Posterior cingulate gyrus (tissue), 11 donors: ENCODE measurements at places on chromosomes 16 and 17.

DNA sequence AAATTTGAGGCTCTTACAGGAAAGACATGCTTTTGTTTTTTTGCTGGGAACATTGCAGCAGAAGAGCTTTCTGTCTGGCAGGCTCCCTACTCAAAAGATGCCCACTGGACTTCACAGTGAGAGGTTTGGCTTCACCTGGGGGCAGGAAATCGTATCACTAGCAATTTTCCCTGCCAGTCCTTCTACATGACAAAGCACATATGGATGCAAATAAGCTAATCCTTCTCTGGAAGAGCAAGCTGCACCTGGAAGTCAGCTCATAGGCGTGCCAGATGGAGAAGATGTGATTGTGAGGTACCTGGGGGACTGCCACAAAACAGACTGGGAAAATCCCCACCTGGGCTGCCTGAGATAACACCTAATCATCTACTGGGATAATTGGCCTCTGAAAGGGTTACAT lies 195.0 kb upstream of the CPHXL start:
- no peak for DNase-seq

GRCh38 chr16:15460601-15461000 lies 26.2 kb downstream of the BMERB1 start:
- DNase-seq: no peak

DNA sequence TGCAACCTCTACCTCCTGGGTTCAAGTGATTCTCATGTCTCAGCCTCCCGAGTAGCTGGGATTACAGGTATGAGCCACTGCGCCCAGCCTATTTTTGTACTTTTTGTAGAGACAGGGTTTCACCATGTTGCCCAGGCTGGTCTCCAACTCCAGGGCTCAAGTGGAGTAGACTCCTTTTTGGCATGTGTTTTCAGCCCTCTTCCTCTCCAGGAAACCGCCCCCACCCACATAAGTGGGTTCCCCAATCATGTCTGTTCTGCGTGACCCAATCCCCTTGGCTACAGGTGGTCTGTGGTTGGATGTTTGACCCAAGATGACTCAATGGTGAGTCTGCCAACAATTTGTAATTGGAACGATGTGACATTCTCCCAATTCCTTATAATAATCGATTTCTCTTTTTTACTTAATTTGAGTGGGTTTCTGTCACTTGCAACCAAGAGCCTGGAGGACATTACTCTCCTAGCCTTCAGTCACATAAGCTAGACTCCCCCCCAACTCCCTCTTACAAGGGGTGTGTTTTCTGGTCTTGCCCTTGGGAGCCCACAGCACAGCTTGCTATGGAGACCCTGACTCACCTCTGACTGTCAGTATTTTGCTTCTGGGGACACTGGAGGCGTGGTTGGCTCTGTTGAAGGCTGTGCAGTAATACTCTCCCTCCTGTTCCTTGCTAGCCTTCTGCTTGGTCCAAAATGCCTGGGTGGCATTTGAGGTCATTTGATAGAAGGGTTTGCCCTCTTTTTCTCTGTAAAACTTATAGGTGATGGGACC lies 34.9 kb downstream of the PECAM1 start:
- DNase-seq: no peak

DNA sequence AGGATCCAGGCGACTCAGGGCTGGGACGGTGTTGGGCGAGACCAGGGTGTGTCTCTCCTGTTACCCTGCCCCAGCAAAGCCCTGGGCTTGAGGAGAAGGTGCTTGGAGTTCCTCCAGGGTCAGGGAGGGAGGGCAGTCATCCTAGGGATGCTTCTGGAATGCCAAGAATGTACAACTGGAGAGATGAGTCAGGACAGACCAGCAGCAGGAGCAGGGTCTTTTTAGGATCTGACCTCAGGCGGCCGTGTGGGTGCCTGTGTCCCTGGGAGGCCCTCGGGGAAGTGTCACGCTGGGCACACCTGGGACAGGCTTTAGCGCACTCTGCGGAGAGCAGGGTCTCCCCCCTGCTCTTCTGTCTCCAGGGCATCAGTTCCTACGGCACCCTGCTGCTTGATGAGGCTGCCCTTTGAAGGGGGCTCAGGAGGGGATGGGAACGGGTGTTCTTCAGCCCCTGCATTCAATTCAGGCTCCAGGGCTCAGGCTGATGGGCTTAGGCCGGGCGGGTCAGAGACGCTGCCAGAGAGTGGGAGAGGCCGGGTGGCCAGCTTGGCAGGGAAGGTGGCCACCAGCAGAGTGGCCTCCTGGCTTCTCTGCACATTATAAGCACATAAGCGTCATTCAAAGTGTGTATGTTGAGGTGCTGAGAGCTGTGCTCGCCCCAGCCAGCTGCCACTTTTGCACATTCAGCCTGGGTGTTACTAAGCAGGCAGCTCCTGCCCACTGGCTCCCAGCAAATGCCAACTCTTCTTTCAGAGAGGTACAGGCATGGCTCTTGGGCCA lies 8.4 kb upstream of the MTSS2 start:
- no peak for DNase-seq

GRCh38 chr17:83173914-83174361 lies 94.5 kb downstream of the METRNL start:
- DNase-seq: peak; percentile 49

- peak; percentile 82 for DNase-seq
These were observed 13.7 kb downstream of the CANT1 start for GRCh38 chr17:78995761-78996451.

DNA sequence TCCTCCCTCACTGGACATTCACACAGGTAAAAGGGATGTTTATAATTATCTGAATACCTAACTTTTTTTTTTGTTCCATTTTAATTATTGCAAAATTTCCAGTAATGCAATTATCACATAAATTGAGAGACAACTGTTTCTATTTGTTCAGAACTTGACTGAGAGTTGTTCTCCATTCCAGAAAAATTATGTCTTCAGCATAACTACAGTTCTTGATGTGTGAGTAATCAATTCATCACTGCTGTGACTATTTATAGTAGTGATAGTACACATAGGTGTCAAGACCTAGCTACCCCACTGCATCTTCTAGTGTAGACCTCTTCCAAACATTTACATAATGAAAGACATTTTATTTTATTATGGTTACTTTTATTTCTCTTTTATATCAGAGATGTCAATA lies 5.8 kb upstream of the TNRC6A start:
- no peak for DNase-seq

DNA sequence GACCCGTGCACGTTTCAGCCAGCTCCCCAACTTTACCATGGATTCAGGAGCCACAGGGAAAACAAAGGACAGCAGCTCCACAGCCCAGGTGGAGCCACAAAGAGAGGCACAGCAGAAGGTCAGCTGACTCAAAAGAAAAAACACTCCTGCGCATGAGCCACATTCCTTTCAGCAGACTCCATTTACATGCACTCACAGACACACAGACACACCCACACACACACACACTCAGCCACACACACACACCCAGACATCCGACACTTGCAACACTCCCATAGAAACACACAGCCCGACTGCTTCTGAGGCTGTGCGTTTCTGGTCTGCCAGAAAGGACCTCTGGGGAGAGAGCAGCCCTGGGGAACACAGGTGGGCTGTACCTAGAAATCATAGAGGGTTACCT lies 2335.5 kb downstream of the TP53TG3F start:
- no peak for DNase-seq

DNA sequence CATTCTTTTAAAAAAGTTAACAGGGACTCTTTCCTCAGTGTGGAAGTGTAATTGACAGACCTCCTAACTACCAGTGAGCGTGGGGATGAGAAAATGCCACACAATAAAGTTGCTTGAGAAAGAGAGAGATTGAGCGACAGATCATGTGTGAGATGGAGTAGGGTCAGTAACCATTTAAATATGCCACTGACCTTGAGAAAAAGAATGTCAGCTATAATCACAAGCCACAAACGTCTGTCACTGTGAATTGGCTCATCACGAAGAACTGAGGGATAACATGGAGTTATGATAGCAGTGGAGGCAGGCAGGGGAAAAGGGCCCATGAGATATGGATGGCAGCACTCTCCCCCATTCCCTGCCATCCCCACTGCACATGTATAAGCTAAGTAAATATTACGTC lies 253.9 kb downstream of the SLC39A11 start:
- DNase-seq: no peak

- DNase-seq: no peak
These were observed 56.3 kb upstream of the IL34 start for GRCh38 chr16:70589998-70590471.

- DNase-seq: no peak
These were observed 115.7 kb downstream of the MRM1 start for GRCh38 chr17:36717088-36717487.

DNA sequence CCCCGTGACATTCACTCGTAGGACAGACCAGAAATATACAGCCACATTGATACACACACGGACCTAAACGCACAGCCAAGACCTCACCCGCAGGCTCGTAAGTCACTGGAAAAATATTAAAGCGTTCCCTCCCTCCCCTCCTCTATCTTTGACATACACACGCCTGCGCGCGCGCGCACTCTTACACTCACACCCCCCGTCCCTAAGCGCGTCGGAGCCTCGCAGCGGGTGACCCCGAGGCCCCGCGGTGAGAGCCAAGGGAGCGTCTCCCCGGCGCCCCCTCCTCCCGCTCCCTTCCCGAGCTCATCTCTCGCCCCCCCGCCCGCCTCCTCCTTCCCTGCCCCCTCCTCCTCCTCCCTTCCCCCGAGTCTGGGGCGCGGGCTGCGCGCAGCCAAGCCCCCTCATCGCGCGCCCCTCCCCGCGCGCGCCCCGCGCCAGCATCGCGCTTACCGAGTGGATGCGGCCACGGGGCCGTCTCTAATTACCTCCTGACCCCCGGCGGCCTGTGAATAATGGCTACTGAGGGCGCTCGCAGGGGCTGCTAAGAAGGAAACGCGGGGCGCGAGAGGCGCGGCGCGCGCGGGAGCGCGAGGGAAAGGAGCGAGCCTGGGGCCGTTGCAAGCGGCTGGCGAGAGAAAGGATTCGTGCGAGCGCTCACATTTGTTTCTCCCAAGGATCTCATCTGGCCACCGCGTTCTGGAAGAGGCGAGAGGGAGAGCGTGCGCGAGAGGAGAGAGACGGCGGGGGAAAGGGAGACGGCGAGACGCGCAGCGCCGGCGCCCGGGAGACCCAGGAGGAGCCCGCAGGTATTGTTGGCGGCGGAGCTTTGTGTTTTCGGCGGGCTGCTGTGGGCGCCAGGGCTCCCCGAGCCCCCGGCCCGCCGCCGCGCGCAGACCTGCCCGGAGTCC lies 42.4 kb downstream of the RAI1 start:
- DNase-seq: peak; percentile 54

- no peak for DNase-seq
These were observed 71.1 kb downstream of the TMEM114 start for GRCh38 chr16:8519179-8519578.

GRCh38 chr16:28112908-28113307 lies 49.4 kb upstream of the GSG1L start:
- DNase-seq: no peak

- peak; percentile 67 for DNase-seq
These were observed 18.5 kb upstream of the ARHGAP27 start for GRCh38 chr17:45451131-45451530.
